ENCODE measurements at places on chromosomes 2 and 18.

DNA sequence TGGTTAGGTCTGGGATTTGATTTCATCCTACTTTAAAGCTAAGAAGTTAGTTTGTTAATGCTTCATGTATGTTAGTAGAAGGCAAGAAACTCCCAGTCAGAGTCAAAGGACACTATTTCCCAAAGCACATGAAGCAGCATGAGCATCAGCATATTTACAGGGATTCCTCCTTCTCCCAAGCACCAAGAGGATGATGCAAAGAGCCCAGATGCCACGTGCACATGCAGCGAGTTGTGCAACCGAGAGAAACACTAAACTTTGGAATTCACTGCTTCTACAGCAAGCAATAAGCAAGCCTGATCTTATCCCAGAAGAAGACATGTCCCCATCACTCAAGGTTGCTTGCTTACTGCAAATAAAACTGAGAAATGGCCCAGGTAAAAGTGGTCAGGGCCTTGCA is 32.5 kb downstream of the CPO start:
- no peak overlapping the region for H3K4me3 ChIP-seq
- DNase-seq, result no peak
- no peak overlapping the region for H3K27ac ChIP-seq
- H3K27me3 ChIP-seq, result no peaks in the 10 kb centered on the region
- H3K4me1 ChIP-seq, result no peaks in the 10 kb centered on the region

- H3K36me3 ChIP-seq, result no peaks in the 10 kb centered on the region
- H3K27me3 ChIP-seq, result no peaks in the 10 kb centered on the region
- no peak for DNase-seq
- H3K4me3 ChIP-seq, result no peak overlapping the region
Measured at GRCh38 chr2:238615187-238615586, 188.5 kb downstream of the ASB1 start.

- peaks cover 77% of the 10 kb centered on the region for H3K4me1 ChIP-seq
- no peaks in the 10 kb centered on the region for H3K36me3 ChIP-seq
- peak overlapping the region; percentile 58 for H3K4me3 ChIP-seq
- DNase-seq, result no peak
- no peaks in the 10 kb centered on the region for H3K27me3 ChIP-seq
- H3K27ac ChIP-seq, result peak overlapping the region; percentile 98
Measured at GRCh38 chr2:96528006-96528699, 8.4 kb upstream of the ARID5A start.

DNA sequence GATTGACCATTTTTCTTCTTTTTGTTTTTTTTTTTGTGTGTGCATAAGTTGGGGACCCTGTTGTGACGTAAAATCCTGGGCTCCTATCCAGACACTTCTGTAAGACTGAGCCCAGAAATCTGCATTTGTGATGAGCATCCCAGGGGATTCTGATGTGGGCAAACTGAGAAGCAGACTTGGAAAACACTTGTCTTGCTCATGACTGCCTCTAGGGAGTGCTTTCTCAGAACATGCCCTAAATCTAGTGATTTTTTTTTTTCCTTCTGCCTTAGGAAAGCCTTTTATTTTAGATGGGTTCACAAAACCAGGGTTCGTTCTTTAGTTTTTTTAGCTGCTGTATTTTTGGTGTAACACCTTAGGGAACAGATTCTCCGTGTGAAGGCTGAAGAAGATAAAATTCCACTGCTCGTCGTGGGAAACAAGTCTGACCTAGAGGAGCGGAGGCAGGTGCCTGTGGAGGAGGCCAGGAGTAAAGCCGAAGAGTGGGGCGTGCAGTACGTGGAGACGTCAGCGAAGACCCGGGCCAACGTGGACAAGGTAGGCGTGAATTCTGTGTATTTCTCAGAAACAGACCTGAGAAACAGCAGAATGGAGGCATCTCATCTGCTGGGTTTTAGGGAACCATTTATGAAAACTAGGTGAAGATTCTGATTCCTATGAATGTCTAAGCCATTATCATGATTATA is 36.7 kb downstream of the RALB start:
- no peak overlapping the region for H3K27ac ChIP-seq
- H3K27me3 ChIP-seq, result no peaks in the 10 kb centered on the region
- peaks cover 11% of the 10 kb centered on the region for H3K4me1 ChIP-seq
- H3K36me3 ChIP-seq, result peaks cover 29% of the 10 kb centered on the region
- DNase-seq, result no peak

GRCh38 chr18:69947361-69948133 is at the start of gene CD226:
Gene CD226 (minus strand): TSS chr18:69947873. CDS start chr18:69947406, 467 bp downstream.
- H3K27me3 ChIP-seq, result no peaks in the 10 kb centered on the region
- H3K27ac ChIP-seq, result no peak within 1 kb of the TSS
- no peak for DNase-seq
- no peak within 1 kb of the TSS for H3K4me3 ChIP-seq
- H3K36me3 ChIP-seq, result no peaks in the 10 kb centered on the region
- H3K4me1 ChIP-seq, result no peaks in the 10 kb centered on the region

- no peak overlapping the region for H3K4me3 ChIP-seq
- H3K27ac ChIP-seq, result no peak overlapping the region
- no peaks in the 10 kb centered on the region for H3K4me1 ChIP-seq
- DNase-seq, result no peak
- no peaks in the 10 kb centered on the region for H3K27me3 ChIP-seq
- no peaks in the 10 kb centered on the region for H3K36me3 ChIP-seq
Measured at GRCh38 chr2:169391236-169391635, 28.9 kb upstream of the LRP2 start.

GRCh38 chr2:19050354-19050753 is 308.1 kb downstream of the OSR1 start:
- no peaks in the 10 kb centered on the region for H3K27me3 ChIP-seq
- H3K4me3 ChIP-seq, result no peak overlapping the region
- no peak for DNase-seq
- no peaks in the 10 kb centered on the region for H3K4me1 ChIP-seq

GRCh38 chr18:31612124-31612523 is 20.4 kb downstream of the TTR start:
- no peak overlapping the region for H3K4me3 ChIP-seq
- no peaks in the 10 kb centered on the region for H3K4me1 ChIP-seq
- DNase-seq, result no peak
- no peaks in the 10 kb centered on the region for H3K36me3 ChIP-seq
- H3K27me3 ChIP-seq, result no peaks in the 10 kb centered on the region

GRCh38 chr18:63579616-63580015 is 7.5 kb upstream of the SERPINB13 start:
- H3K4me3 ChIP-seq, result no peak overlapping the region
- H3K27ac ChIP-seq, result no peak overlapping the region
- no peaks in the 10 kb centered on the region for H3K27me3 ChIP-seq
- no peaks in the 10 kb centered on the region for H3K36me3 ChIP-seq

GRCh38 chr2:174635015-174635593 is 37.5 kb upstream of the WIPF1 start:
- no peak overlapping the region for H3K4me3 ChIP-seq
- H3K27me3 ChIP-seq, result no peaks in the 10 kb centered on the region
- DNase-seq, result no peak
- H3K4me1 ChIP-seq, result peaks cover 41% of the 10 kb centered on the region
- H3K27ac ChIP-seq, result peak overlapping the region; percentile 77
- no peaks in the 10 kb centered on the region for H3K36me3 ChIP-seq

DNA sequence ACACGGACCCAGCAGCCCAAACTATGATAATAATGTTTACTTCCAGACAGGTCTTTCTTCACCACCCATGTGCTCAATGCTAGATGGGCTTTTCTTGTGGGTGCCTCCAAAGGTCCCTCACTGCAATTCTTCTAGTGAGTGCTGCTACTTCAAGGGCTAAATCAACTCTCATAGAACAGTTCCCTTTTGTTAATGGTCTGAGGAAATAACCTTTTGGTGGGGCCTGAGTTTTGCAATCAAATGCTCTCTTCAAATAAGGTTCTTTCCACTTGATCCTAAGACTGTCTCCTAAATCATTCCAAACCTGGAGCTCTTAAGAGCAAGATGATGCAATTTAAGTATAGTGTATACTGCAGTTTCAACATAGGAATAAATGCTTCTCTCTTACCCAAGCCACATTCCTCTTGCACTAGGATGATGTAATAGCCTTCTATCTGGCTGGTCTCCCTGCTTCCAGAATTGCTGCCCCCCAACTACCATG is 6.0 kb downstream of the NEMP2 start:
- H3K4me3 ChIP-seq, result no peak overlapping the region
- H3K27me3 ChIP-seq, result no peaks in the 10 kb centered on the region
- H3K4me1 ChIP-seq, result peaks cover 13% of the 10 kb centered on the region
- H3K27ac ChIP-seq, result no peak overlapping the region

DNA sequence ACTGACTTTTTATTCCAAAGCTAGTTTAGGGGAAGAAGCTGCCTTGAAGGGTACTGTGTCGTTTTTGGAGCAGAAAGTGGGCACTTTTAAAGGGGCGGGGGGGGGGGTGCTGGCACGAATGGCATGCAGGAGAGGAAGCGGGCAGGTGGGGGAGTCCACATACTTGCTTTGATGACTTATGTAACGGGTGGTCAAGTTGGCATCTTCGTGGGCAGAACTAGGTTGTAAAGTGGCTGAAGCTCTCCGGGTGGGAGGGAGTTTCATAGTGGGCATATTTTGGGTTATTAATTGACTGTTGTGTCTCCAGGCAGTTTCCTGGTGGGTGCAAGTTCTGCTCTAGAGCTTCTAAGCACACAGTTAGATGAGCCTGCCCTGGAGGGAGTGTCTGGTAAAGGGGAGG is 19.9 kb downstream of the PCARE start:
- no peak for DNase-seq
- no peak overlapping the region for H3K27ac ChIP-seq
- no peak overlapping the region for H3K4me3 ChIP-seq
- no peaks in the 10 kb centered on the region for H3K27me3 ChIP-seq
- no peaks in the 10 kb centered on the region for H3K4me1 ChIP-seq

- H3K27ac ChIP-seq, result no peak overlapping the region
- no peak for DNase-seq
- H3K36me3 ChIP-seq, result no peaks in the 10 kb centered on the region
- no peaks in the 10 kb centered on the region for H3K4me1 ChIP-seq
- no peaks in the 10 kb centered on the region for H3K27me3 ChIP-seq
- H3K4me3 ChIP-seq, result no peak overlapping the region
Measured at GRCh38 chr2:32697156-32697555, 69.3 kb downstream of the TTC27 start.

DNA sequence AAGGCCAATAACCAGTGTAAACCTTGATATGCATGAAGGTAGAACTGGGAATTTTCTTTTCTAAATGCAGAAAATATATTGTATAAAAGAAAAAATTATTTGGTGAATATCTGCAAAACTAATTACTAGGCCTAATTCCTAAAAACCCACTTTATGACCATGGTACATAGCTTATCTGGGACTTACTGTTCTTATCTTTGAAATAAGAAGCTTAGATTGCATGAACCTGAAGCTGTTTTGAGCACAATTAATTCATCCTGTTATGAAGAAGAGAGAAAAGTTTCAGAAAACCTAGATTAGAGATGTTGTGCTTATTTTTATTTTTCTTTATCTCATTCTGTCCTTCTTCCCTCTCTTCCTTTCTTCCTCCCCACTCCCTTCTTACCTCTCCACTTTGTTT is 235.0 kb downstream of the GULP1 start:
- peak overlapping the region; percentile 63 for H3K27ac ChIP-seq
- H3K4me3 ChIP-seq, result no peak overlapping the region
- H3K27me3 ChIP-seq, result no peaks in the 10 kb centered on the region
- DNase-seq, result no peak
- H3K4me1 ChIP-seq, result peaks cover 5% of the 10 kb centered on the region
- no peaks in the 10 kb centered on the region for H3K36me3 ChIP-seq

- peaks cover 46% of the 10 kb centered on the region for H3K36me3 ChIP-seq
- H3K27me3 ChIP-seq, result no peaks in the 10 kb centered on the region
- no peak for DNase-seq
- H3K4me1 ChIP-seq, result no peaks in the 10 kb centered on the region
- no peak overlapping the region for H3K4me3 ChIP-seq
- H3K27ac ChIP-seq, result no peak overlapping the region
Measured at GRCh38 chr2:38294597-38294996, 82.5 kb downstream of the ATL2 start.

DNA sequence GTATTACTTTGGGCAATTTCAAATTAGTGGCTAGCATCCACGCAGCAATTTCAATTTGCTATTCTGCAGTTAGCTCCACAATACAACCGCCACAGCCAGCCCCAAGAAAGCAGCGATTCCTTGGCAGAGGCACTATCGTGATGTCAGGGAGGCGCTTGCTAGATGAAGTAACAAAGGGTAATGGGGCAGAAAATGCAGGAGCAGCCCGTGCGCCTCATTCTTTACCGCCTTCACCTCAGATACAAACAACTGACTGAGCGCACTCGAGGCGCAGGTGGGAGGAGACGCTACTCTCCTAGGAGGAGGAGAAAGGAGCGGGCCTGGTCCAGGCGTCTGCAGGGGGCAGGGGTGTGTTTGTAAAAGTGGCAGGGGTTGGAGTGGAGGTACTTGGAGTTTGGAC is 76.9 kb upstream of the ASB18 start:
- H3K4me3 ChIP-seq, result no peak overlapping the region
- no peak overlapping the region for H3K27ac ChIP-seq
- peaks cover 4% of the 10 kb centered on the region for H3K4me1 ChIP-seq
- H3K36me3 ChIP-seq, result no peaks in the 10 kb centered on the region
- peak; percentile 89 for DNase-seq
- H3K27me3 ChIP-seq, result no peaks in the 10 kb centered on the region

DNA sequence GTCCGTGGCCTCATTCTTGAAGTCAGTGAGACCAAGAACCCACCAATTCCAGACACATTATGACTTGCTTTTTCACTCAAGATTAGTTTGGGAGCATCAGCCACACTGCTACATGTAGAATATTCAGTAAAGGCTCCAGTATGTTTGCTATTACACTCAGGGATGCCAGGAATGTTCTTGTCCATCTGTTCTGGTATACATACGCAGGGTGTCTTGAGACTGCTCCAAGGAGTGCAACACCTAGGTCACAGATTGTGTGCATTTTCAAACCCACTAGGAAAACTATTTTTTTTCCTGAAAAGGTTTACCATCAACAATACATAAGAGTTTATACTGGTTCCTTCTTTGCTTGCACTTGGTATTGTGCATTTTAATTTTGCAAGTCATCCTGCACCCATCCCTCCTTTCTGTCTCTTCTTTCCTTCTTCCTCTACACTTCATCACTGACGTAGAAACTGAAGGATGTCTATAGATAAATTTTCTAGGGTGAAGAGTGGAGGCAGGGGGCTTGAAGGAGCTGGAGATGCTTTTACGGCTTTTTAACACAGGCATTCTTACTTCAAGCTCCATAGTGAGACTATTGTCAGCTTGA is 35.3 kb upstream of the MAP2 start:
- no peaks in the 10 kb centered on the region for H3K36me3 ChIP-seq
- no peak overlapping the region for H3K4me3 ChIP-seq
- no peaks in the 10 kb centered on the region for H3K27me3 ChIP-seq
- DNase-seq, result no peak

DNA sequence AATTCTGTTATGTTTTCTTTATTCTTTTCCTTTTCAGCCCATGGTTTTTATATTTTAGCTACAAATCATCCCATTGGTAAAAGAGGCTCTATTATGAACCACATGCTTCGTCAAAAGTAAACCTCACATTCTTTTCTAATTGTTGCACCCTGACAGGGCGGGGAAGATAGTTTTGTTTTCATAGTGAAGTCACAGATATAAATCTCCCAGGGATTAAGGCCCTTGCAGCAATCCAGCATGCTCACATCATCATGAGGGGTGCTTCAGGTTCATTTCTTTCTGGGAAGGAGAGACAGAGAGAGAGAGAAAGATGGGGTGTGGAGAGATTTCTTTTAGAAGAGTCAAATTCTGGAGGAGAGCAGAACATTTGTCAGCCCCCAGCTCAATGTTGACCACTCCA is 124.5 kb upstream of the CDC42EP3 start:
- H3K4me1 ChIP-seq, result peaks cover 12% of the 10 kb centered on the region
- DNase-seq, result no peak
- no peaks in the 10 kb centered on the region for H3K36me3 ChIP-seq
- no peak overlapping the region for H3K27ac ChIP-seq

- no peak for DNase-seq
- no peak overlapping the region for H3K27ac ChIP-seq
- no peaks in the 10 kb centered on the region for H3K4me1 ChIP-seq
- no peak overlapping the region for H3K4me3 ChIP-seq
- H3K27me3 ChIP-seq, result no peaks in the 10 kb centered on the region
- no peaks in the 10 kb centered on the region for H3K36me3 ChIP-seq
Measured at GRCh38 chr2:56713978-56714377, 530.2 kb downstream of the CCDC85A start.

Data from vagina (tissue), 2 donors.